ENCODE measurements at places on chromosomes 7 and 10.

DNA sequence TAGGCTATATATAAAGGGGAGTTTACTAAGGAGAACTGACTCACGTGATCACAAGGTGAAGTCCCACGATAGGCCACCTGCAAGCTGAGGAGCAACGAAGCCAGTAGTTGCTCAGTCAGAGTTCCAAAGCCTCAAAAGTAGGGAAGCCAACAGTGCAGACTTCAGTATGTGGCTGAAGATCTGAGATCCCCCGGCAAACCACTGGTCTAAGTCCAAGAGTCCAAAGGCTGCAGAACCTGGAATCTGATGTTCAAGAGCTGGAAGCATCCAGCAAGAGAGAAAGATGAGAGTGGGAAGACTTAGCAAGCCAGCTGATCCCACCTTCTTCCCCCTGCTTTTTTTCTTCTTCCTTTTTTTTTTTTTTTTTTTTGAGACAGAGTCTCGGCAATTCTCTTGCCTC lies 27.0 kb upstream of the GSDME start:
- no peak for DNase-seq

DNA sequence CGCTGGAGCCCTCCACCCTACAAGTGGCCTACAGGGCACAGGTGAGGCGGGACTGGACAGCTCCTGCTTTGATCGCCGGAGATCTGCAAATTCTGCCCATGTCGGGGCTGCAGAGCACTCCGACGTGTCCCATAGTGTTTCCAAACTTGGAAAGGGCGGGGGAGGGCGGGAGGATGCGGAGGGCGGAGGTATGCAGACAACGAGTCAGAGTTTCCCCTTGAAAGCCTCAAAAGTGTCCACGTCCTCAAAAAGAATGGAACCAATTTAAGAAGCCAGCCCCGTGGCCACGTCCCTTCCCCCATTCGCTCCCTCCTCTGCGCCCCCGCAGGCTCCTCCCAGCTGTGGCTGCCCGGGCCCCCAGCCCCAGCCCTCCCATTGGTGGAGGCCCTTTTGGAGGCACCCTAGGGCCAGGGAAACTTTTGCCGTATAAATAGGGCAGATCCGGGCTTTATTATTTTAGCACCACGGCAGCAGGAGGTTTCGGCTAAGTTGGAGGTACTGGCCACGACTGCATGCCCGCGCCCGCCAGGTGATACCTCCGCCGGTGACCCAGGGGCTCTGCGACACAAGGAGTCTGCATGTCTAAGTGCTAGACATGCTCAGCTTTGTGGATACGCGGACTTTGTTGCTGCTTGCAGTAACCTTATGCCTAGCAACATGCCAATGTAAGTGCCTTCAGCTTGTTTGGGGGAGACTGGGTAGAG lies at the start of gene COL1A2:
Gene COL1A2 (plus strand): TSS at position 459 of the 704 bp plus-strand sequence. CDS start 137 bp downstream, at position 596.
- DNase-seq, result peak; percentile 98

- no peak for DNase-seq
These were observed 23.5 kb upstream of the ZNF12 start for GRCh38 chr7:6730343-6730633.

GRCh38 chr10:101614663-101615524 lies 26.8 kb downstream of the DPCD start:
- DNase-seq, result no peak

DNA sequence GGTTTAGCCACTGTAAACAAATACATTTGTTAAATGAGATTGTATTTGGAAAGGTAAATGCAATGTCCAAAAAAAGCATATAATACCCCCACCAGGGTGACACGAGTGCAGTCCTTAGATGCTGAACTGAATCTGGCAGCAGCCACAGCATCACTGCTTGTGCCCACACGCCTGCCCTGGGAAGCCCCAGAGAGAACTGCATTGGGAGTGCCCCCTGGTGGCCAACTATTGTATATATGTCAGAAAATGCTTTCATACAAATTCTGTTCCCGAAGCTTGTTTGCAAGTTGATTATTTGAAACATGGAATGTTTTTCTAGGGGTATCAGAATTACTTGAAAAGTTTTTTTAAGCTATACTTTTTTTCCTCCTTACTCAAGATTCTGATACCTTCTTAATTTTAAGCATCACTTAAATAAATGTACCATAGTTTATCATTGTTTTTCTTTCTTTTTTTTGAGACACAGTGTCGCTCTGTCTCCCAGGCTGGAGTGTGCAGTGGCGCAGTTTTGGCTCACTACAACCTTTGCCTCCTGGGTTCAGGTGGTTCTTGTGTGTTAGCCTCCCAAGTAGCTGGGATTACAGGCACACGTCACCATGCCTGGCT lies 50.1 kb downstream of the LANCL2 start:
- peak; percentile 74 for DNase-seq

GRCh38 chr7:149329265-149329664 lies 67.3 kb downstream of the ZNF783 start:
- DNase-seq, result no peak

- no peak for DNase-seq
These were observed 1073.9 kb downstream of the GRM8 start for GRCh38 chr7:126178865-126179264.

GRCh38 chr7:153383781-153384180 lies 624.2 kb downstream of the ACTR3B start:
- no peak for DNase-seq

DNA sequence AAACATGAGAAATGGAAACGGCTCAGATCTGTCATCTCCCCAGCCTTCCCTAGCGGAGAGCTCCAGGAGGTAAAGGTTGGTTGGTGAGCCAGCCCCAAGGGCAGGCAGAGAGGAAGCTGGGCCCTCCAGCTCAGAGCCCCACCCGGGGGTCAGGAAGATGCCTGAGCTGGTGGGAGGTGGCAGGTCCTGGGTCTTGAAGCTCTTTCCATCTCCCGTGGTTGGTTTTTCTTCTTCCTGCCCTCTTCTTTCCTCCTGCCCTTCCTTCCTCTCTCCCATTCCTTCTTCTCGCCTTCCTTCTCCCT lies 384.2 kb upstream of the FOXK1 start:
- DNase-seq, result no peak

GRCh38 chr7:52897713-52898112 lies 137.7 kb upstream of the POM121L12 start:
- peak; percentile 68 for DNase-seq

DNA sequence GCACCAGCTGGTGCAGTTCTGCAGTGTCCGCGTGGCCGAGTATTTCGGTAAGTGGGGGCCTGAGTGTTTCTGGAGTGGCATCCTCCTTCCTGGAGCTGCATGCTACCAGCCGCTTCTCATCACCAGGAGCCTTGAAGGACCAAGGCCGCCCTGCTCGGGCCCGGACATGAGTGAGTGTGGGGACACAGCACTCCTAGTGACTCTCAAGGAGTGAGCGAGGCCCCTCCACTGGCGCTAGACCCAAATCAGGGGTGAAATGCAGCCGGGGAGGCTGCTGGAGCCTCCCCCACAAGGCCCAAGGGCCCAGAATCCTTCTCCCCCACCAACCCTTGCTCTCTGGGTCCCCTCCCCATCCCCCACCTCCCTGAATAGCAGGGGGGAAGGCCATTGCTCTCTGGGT lies 48.0 kb downstream of the CAMK2B start:
- no peak for DNase-seq

GRCh38 chr7:51456431-51457060 lies 139.9 kb upstream of the COBL start:
- no peak for DNase-seq

GRCh38 chr7:151853896-151854719 lies 22.8 kb downstream of the PRKAG2 start:
- no peak for DNase-seq

- DNase-seq, result no peak
These were observed 146.6 kb upstream of the PCDH15 start for GRCh38 chr10:54947605-54948004.

- no peak for DNase-seq
These were observed 595.9 kb downstream of the DNAJB6 start for GRCh38 chr7:157932498-157933218.

DNA sequence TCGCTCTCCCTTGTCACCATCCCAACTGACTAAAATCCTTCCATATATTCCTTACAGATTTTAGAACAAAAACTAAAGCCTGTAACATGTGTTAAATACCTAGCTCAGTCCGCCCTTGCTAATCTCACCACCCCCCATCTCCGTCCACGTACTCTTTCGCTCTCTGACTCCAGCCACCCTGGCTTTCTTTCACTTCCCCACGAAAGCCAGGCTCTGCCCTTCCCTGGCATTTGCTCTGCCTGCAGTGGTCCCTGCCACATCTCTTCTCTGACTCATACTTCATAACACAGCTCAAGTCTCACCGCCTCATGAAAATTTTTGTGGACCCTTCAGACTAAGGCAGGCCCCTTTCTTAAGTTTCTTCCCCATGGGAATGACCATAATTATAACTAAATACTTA lies 11.7 kb upstream of the GPAM start:
- DNase-seq, result no peak

DNA sequence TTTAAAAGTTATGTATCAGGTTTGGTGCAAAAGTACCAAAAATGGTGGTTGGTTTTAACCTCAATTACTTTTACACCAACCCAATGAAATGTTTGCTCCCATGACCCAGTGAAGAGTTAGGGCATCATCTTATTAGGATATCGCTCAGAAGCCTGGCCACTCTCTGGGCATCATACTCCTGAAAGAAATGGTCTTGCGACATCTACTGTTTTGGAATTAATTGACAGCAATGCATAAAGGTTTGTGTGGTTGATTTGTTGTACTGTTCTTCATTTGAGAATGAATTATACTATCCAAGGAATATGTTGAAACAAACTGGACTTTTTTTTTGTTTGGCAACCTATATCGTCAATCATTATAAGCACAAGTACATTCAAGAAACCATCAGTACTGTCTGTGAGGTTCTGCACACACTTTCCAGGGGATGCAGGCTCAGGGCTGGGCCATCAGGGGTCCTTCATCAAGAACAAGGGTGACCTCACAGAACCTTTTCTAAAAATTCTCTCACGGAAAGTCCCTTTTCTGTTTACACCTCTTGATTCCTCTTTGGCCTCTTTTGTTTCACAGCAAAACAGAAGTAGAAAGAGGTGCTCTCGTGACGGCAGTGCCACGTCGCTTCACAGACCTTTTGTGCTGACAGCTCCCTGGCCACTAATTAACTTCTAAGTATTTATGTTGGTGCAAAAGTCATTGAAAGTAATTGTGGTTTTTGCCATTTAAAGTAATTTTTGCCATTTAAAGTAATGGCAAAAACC lies 117.2 kb upstream of the KLF6 start:
- DNase-seq, result no peak

GRCh38 chr10:69976795-69977546 lies 75.7 kb upstream of the MACROH2A2 start:
- DNase-seq, result no peak

DNA sequence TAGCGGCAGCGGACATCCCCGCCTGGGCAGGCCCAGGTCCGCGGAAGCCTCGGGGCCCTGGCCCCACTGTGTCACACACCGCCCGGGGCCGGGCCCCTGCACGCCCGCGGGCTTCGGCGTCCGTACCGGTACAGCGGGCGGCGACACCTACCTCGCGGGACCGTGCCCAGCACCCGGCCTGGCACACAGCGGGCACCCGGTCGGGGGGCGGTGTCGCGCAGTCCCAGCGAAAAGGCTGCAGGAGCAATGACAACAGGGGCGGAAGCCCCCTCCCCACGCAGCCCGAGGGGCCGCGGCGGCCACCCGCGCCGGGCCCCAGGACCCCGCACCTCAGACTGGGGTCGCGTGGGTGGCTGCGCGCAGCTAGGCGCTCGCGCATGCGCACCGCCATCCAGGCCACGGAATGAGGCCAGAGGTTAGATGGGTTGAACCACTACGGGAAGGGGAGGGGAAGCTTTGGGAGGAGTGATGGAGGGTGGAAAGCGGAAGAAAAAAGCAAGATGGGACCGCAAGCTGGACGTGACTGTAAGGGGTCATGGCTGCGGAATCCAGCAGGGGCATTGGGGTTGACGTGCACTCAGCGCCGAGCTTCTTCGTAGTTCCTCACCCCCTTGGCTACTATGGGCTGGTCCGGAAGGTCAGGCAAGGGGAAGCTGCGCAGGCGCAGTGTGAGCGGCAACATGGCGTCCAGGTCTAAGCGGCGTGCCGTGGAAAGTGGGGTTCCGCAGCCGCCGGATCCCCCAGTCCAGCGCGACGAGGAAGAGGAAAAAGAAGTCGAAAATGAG lies at the start of the genes BCCIP and UROS:
Gene BCCIP (plus strand): TSS at position 669 of the 785 bp plus-strand sequence. CDS start 12 bp downstream, at position 681.
Gene UROS (minus strand): TSS at position 381 of the 785 bp plus-strand sequence. CDS start 6,759 bp downstream, outside the sequence.
- DNase-seq, result peak; percentile 90

DNA sequence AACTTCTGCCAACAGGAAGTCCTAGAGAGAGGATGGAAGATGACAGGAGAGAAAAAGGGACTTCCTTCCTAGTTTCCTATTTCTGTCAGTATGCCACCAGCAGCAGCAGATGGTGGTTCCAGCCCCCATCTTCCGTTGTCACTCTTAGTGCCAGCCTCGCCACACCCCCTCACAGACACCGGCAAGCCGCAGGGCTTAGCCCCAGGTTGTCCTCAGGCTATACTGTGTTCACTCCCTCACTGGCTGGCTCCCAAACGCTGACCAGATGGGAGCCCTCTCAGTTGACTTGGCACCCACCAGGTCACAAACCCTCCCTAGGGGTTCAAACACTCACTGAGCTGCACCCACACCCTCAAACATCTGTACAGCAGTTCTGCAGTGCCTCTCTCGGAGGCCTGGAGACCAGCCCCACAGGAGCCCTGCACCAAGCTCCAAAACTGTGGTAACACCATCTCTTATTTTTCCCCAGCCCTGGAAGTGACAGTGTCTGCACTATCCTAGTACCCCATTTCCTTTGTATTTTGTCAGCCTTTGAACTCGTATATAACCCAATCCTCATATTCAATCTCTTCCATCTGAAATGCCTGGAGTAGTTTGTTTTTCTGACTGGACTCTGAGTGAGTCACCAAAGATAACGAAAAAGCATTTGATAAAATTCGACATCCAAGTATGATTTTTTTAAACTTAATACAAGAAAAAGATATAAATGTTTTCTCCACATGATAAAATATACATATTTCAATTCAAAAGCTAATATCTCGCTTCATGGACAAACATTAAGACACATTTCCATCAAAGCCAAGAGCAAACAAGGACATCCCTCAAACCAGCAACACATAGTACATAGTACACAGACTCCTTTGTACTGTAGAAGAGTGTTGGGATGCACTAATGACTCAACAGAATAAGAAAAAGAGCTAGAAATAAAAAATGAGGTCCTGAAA lies 34.5 kb downstream of the SMURF1 start:
- DNase-seq, result no peak

GRCh38 chr7:116433246-116433645 lies 66.3 kb upstream of the CAV2 start:
- no peak for DNase-seq

- no peak for DNase-seq
These were observed 86.5 kb upstream of the TMEM72 start for GRCh38 chr10:44824607-44825006.

DNA sequence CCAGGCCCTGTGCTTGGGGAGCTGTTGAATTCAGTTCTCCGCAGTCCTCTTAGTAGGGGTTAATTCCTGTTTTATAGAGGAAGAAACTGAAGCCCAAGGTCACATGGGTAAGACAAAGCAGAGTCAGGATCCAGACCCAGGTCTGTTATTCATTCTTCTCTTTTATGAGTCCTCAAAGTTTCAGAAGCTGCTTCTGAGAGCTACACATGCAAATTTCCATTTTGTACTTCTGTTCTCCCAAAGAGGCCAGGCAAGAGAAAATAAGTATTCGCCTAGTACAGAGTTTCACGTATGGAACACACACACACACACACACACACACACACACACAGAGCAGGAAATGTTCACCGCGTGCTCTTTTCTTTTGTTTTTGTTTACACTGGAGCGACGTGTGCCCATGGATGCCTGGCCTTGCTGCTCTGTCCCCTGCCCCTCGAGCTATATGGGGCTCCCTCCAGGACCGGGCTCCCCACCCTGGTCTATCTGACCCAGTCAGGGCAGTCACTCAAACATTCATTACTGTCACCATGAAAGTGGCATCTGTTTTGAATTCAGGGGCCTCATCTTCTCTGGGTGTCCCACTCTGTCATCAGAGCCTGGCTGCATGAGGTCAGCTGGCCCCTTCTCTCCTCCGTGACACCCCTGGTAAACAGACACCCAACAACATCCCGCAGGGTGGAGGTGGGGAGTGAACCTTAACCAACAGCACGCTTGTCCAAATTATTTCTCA lies 84.4 kb downstream of the TNS3 start:
- DNase-seq, result peak; percentile 41
